Stimulated activated CD4-positive, alpha-beta T cell treated with anti-CD3 and anti-CD28 coated beads, Interleukin-4, amount 100 ng/mL, for 1 hour (primary cell): ENCODE measurements at places on chromosomes 3 and 15.

- no peak for DNase-seq
Measured at GRCh38 chr3:173586166-173586565, 188.6 kb downstream of the NLGN1 start.

DNA sequence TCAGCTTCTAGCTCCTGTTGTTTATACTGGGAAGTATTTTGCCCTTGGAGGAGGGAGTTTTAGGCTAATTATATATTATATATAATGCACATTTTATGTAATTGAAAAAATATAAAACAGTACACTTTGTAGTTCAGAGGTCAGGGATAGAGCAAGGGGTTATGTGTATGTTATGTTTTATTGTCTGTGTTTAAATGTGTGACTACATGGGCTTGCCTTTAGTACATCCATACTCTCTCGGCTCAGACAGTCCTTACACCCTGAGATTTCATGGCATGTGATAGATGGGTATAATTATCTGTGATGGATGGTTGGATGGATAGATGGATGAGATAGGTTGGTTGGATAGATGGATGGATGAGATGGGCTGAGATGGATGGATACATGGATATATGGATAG lies 17.4 kb upstream of the ST3GAL6 start:
- DNase-seq: no peak

DNA sequence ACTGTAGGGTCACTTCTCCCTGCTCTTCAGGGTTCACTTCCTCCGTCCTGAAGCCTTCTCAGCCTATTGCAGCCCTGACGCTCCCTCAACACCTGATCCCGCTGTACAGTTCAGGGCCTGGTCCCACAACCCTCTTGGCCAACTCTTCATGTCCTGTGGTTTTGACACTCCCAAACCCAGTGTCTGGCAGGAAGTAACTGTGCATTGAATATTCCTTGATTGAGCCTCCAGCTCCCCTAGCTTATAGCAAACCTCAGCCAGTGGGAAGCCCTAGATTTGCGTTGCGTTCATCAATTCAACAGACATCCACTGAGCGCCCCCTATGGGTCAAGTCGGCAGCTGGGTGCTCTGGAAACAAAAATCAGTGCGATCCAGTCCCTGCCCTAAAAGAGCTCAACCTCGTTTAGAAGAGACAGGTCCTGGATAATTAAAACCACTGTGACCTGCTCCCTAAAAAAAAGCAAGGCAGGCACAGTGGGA lies 13.5 kb downstream of the UBAP1L start:
- peak; percentile 50 for DNase-seq

DNA sequence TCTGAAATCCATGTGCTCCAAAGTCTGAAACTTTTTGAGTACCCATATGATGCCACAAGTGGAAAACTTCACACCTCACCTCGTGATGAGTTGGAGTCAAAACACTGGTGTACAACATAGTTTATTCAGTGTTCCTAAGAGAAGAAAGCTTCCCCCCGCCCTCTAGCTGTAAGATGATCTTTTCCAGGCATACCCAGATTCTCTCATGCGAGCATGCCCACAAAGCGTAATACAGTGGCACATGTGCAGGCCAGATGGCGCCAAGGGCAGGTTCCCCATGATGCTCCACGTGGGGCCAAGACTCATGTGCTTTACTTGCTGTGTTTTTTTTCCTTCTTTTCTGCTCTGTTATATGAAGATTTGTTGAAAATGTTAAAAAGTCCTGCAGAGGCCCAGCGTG lies 104.9 kb upstream of the LRRFIP2 start:
- no peak for DNase-seq

- no peak for DNase-seq
Measured at GRCh38 chr3:121698476-121698875, 37.8 kb upstream of the HCLS1 start.

DNA sequence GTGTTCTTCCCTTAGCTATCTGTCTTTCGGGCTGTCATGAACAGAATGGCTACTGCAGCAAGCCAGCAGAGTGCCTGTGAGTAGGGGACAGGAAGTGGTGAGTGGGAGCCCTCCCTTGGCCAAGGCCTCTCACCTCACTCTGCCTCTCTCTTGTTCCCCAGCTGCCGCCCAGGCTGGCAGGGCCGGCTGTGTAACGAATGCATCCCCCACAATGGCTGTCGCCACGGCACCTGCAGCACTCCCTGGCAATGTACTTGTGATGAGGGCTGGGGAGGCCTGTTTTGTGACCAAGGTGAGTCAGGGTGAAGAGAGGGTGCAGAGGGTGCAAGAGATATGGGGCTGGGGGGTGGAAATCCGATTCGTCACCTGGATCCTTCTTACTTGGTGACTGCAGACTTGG lies 3.0 kb downstream of the DLL4 start:
- no peak for DNase-seq

- no peak for DNase-seq
Measured at GRCh38 chr3:21752749-21753347, 1.8 kb upstream of the ZNF385D start.

DNA sequence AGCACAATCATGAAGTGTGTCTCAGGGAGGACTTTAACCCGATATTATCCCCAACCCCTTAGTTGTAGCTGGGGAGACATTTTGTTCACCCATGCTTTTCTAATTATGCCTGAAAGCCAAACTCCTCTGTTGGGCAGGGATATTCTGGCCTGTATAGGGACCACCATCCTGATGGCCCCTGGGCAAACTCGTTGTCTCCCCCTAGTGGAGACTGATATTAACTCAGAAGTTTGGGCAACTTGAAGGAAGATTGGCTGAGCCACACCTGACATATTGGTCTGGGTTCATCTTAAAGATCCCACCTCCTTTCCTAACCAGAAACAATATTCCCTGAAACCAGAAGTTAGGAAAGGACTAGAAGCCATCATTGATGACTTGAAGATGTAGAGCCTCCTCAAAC lies 42.3 kb downstream of the TM4SF18 start:
- DNase-seq: no peak

GRCh38 chr3:14261229-14261628 lies 82.6 kb downstream of the LSM3 start:
- peak; percentile 75 for DNase-seq

- DNase-seq: no peak
Measured at GRCh38 chr15:74997141-74997540, 1.8 kb downstream of the SCAMP5 start.

DNA sequence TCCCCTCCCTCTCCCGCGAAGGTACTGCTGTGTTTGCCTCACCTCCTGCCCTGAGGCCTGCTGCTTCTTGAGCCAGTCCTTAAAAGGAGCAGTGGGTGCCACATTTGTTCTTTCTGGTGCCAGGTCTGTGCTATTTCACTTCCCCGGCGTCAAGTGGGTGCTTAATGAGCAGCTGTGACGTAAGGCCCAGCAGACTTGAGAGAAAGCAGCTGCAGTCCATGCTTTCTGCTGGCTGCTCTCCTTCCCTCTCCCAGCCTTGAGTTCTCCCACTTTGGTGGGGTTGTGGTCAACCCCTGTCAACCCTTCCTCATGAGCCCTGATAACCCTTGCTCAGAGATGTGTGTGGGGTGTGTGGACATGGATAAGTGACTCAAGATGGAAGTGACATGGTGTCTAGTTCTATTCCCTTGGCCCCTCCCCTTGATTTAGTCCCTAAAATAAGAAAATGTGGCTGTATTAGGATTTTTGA lies 6.9 kb downstream of the INAFM2 start:
- no peak for DNase-seq

DNA sequence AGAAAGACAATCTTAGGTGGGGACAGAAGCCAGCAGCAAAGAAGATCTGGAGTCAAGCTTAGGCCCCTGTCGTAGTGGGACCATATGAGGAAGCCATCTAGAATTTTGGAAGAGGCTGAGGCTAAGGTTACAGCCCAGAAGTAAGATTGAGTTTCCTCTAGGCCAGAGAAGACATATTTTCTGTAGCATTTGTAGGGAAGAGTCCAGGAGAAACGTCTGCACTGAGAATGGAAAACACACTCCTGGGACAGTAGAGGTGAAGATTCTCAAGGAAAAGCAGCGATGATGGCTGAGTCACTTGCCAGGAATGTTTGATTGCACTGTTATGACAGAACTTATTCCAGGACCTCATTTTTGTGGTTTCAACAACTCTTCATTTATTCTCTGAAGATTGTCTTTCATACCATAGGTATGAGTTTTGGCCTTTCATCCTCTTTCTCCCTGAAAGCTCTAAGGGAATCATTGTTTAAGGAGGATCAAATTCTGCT lies 107.2 kb downstream of the GTPBP8 start:
- no peak for DNase-seq

GRCh38 chr3:185457376-185457775 lies 41.5 kb downstream of the TMEM41A start:
- DNase-seq: no peak

DNA sequence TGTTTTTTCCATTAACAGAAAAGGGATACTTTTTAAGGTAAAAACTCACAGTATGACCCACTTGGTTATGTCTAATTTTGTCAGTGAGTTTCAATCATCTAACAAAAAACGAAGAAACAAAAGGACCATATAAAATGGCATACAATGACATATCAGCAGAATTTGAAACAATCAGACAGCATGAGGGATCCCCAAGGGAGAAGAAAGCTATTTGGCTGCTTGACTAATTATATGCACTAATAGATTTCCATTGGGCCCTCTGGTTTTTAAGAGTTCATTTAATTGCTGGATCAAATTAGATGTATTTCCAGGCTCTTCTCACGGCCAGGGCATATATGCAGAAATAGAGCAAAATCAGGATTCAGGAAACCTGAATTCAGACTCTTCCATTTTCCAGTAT lies 376.4 kb upstream of the GBE1 start:
- DNase-seq: no peak

GRCh38 chr15:63140936-63141335 lies 16.3 kb downstream of the RPS27L start:
- DNase-seq: no peak

GRCh38 chr3:46884929-46885328 lies 7.4 kb downstream of the PTH1R start:
- DNase-seq: no peak

DNA sequence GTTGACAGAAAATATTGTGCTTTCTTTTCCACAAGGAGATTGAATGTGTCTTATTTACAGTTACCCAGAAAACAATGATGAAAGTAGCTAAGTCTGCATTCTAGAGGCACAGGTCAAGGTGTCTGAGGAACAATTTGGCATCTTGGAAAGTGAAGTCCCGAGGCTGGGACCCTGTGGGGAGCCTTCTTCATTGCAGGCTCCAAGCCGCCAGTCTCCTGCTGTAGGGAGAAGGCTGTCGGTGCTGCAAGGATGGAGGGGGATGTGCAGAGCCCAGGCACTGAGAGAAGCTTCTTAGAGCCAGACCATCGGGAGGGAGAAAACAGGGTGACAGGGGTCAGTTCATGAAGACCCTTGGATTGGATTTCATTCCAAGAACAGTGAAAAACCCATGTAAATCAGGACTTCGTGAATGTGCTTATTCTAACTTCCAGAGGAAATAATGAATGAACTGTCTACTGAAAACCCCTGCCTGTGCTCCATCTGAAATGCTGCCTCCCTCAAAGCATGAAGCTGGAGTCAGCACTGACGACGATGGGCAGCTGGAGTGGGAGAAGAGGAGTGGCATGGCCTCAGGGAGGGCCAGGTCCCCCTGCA lies 25.2 kb upstream of the NSMCE3 start:
- no peak for DNase-seq

DNA sequence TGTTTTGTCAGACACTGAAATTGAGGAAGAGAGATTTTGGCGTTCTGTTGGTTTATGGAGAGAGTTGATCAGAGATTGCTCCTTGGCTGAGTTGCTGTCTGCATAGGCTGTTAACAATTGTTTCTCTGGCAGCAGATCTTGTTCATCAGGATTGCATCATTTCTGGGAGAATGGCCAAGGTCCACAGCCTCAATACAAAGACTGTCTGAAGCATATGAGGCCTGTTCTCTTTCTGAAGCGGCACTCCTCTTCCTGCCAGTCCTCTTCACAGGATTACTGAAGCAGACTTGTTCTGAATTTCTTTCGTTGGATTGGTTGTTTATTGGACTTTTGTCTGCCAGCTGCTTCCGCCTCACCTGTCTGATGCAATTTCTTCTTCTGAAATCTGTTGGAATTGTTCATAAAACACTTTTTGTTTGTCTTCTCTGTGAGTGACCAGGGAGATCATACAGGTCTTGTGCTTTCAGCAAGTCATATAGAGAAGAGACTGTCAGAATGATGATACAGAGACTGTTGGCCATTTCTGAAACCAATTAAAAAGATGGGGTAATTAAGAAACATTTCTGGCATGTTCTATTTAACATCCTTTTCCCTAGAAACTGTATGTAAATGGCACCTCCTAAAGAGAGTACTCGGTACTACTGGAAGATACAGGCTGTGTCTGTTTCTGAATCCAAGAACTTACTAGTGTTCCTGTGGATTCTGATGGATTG lies 25.5 kb downstream of the SETD5 start:
- no peak for DNase-seq

DNA sequence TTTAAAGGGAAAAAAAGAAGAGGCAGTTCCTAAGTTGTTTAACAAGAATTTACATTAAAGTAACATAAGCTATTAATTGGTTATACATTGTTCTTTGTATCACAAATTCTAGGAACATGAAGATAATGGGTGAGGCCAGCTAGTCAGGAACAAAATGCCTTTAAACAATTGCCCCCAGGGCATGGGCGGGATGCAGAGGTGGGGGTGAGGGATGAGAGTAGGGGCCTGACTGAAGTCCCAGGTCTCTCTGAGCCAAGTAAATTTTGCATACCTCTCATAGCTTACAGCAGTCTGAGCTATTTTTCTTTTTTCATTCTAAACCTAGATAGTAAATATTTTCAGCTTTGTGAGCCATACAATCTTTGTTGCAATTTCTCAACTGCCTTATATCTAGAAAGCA lies 77.8 kb upstream of the RNU6-1 start:
- no peak for DNase-seq

- DNase-seq: peak; percentile 52
Measured at GRCh38 chr3:51391566-51392354, 675 bp downstream of the RBM15B start.

GRCh38 chr15:68819495-68820294 lies 1.0 kb downstream of the ANP32A start:
- peak; percentile 50 for DNase-seq

GRCh38 chr3:101204246-101204645 lies 116.1 kb downstream of the IMPG2 start:
- DNase-seq: no peak

- no peak for DNase-seq
Measured at GRCh38 chr15:90762109-90762508, 45.0 kb downstream of the BLM start.

- peak; percentile 85 for DNase-seq
Measured at GRCh38 chr3:197791113-197791891, at the start of gene LRCH3. Gene LRCH3, plus strand, starts transcription at chr3:197791254. Its CDS starts 25 bp downstream, at chr3:197791279.
